CD4-positive, alpha-beta T cell treated with Interleukin-6 at 100 ng/mL for 8 hours (primary cell): ENCODE measurements at places on chromosomes 2 and 18.

DNA sequence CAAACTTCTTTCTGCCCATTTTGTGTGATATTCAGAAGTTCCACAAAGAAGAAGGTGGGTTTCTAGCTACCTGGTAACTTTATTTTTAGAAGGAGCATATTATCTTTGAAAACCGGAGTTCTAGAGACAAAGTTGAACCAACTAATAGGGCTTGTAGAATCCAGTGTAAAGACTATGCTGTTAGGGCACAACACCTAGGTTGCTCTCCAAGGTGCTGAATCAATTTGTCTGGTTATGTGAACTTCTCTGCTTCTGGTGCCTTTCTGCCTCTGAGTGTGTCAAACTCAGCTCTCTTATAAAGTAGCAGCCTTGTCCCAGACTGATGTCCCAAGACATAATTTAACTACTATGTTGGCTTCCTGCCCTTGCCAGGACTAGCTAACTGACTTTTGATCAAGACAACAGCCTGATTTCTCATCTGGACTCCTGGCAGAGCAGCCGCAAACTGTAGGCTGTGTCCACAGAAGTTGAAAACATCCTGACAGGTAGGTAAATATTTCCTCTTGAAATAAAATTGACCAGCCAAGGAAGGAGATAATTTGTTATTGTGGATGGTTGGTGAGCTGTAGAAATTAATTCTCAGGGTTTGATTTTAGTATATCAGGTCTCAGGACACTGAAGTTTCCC is 119.4 kb downstream of the CYRIA start:
- DNase-seq = no peak

GRCh38 chr2:105950521-105951383 is 206.0 kb downstream of the NCK2 start:
- no peak for DNase-seq

GRCh38 chr2:27710640-27711430 is 47.1 kb downstream of the SLC4A1AP start:
- no peak for DNase-seq

GRCh38 chr2:152465541-152465940 is 130.6 kb downstream of the FMNL2 start:
- DNase-seq = no peak

- DNase-seq = no peak
These were observed 399.8 kb downstream of the TXNL1 start for GRCh38 chr18:56238576-56238975.

DNA sequence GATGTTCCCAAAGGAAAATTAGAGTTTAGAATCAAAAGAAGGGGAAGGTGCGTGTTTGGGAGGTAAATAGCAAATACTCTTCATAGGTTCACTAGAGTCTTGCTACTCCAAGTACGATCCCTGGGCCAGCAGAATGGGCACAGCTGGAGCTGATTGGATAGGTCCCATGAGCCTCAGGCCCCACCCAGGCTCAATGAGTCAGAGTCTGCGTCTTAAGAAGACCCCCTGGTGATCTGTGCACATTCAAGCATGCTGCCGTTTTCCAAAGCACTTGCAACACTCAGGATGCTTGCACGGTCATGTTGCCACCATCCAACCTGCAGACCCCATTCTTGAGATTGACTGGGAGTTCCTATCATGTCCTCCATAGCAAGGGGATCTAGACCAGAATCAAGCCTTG is 40.5 kb downstream of the ABCG8 start:
- no peak for DNase-seq

DNA sequence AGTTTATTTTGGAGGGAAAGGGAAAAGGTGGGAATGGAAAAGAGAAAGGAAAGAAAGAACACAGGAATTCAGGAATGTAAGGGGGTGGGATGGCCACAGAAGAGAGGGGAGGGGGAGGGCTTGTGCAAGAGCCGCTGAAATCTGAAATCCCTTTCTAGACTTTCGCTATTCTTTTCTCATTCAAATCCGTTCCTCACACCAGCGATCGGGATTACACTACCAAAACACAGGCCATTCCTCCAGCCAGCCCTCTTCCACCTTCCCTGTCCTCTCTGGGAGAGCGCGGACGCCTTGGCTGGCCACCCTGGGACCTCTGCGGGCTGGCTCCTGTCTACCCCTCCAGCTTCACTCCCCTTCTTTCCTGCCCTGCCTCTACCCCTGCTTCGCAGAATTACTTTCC is 102.3 kb downstream of the CDCA7 start:
- DNase-seq = no peak

DNA sequence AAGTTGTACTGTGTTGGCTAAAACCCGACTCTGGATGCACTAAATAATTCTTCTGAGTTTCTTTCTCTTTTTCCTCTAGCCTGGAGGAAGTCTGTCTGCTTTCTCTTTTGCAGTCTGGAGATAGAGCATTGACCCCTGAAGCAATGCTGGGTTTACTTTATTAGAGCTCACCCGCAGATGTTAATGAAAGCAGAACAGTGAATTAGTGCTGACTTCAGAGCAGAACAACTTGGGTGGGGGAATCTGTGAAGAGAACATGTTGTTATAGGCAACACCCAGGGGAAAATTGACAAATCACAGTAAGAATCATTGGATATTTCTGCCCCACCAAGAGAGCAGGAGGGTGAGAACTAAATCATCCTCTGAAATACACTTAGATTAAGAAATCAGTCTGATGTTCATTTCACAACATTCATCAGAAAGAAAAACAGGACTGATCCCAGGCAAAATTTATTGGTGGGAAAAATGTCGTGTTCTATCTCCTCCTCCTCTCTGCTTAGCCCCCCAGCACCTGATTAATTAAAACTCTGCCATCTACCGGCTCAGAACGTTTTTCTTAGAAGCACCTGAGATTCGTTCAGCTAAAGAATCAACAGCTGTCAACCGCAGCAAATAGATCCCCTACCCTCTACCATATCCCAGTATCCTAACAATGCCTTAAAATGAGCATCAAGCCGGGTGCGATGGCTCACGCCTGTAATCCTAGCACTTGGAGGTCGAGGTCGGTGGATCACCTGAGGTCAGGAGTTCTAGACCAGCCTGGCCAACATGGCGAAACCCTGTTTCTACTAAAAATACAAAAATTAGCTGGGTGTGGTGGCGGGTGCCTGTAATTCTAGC is 165.1 kb downstream of the FMNL2 start:
- DNase-seq = no peak

DNA sequence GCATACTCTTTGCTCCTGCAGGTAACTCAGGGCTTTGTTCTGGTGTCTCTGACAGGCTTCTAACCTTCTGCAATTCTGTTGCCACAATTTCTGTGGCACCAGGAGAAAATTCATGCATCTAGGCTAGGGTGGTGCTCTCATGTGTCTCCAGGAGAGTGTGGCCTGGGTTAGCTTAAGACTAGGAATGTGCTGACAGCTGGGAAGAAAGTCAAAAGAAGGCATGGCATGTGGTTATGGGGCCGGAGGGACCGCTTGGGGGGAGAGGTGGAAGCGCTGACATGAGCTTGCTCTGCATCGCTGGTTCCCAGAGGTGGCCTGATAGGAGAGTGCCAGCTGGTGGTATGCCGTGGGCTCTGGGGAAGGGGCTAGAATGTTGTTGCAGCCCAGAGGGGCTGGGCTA is 173.3 kb upstream of the TNP1 start:
- no peak for DNase-seq

DNA sequence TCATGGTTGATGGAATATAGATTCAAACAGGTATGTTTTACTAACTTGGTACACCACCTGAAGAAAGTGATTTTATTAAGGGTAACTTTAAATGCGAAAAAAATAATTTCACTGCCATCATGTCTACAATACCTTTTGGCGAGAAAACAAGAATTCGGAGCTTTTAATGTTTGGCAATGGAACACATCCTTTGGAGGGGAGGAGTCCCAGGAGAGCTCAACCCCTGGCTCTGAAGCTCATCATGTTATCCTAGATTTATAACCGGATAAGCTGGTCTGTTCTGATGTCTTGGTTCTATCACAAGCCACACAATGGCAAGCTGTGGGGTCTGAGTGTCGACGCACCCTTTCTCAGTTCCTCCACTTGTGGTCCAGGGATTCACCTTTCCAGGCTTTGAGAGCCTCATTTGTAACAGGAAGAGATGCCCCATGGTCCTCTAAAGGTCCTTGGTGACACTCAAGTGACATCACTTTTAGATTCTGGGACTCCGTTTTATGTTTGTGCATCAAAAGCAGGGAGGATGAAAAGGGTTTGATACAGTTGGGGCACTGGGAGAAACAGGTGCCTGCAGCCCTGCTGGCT is 172.7 kb downstream of the BCL2 start:
- no peak for DNase-seq

DNA sequence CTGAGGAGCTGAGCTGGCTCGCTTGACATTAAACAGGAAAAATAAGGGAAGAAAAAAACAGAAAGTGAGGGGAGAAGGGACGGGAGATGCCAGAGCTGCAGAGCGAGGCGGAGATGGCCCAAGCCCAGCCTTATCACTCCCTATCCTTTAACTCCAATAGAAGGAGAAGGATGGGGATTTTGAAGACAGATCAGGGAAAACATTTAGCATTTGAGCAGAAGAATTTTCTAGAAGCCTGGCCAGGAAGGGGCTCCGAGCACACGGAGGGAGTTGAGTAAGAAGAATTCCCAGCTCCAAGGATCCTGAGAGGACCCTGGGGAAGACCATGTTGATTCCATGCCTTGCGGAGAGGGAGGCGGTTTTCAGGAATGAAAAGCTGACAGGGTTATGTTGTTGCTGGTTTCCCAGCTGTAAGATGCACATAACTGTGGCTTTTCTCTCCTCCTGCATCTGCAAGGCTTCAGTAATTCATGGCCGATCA is 35.6 kb downstream of the TWIST2 start:
- DNase-seq = no peak

DNA sequence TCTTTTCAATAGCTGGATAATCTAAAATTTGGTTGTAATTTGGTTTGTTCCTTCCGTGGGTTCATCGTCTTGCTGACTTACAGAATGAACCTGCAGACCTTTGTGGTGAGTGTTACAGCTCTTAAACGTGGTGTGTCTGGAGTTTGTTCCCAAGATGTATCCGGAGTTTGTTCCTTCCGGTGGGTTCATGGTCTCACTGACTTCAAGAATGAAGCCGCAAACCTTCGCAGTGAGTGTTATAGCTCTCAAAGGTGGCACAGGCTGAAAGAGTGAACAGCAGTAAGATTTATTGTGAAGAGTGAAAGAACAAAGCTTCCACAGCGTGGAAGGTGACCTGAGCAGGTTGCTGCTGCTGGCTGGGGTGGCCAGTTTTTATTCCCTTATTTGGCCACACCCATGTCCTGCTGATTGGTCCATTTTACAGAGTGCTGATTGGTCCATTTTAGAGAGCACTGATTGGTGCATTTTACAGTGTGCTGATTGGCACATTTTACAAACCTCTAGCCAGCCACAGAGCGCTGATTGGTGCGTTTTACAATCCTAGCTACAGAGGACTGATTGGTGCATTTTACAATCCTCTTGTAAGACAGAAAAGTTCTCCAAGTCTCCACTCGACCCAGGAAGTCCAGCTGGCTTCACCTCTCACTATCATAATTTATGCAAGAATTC is 16.6 kb downstream of the RALB start:
- no peak for DNase-seq

GRCh38 chr2:83565626-83566025 is 893.5 kb downstream of the SUCLG1 start:
- DNase-seq = no peak
